Common myeloid progenitor, CD34-positive (primary cell): ENCODE measurements at places on chromosomes 12 and 14.

DNA sequence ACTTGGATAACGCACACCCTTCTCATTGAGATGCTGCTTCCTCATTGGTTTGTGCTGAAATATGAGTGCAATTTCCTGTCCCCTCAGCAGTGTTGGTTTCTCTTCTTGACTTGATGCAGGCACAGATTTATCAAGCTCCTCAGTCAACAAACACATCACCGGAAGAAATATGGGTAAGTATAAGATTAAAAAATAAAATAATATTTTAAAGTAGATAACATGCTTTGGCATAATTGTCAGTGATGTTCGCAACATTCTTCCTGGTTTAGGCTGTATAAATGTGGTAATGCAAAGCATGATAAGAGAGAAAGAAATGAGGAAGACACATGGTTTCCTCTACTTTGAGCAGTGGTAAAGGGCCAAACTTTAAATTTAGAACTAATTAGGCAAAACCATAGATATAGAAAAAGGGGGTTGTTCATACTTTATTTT is at the start of gene GPR65:
Gene GPR65 (plus strand): TSS at position 86 of the 432 bp plus-strand sequence. CDS start 5,713 bp downstream, outside the sequence.
- DNase-seq, result peak; percentile 90

DNA sequence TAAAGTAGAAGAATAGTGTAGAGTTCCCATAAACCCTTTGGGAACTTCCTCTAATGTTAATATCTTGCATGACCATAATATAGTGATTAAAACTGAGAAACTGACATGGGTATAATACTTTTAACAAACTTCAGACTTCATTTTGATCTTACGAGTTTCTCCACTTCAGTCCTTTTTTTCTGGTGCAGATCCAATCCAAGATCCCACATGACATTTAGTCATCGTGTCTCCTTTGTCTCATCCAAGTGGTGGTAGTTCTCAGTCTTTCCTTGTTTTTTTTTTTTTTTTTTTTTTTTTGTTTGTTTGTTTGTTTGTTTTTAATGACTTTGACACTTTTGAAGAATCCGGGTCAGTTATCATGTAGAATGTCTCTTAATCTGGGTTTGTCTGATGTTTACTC is 179.2 kb downstream of the CACNA1C start:
- no peak for DNase-seq

DNA sequence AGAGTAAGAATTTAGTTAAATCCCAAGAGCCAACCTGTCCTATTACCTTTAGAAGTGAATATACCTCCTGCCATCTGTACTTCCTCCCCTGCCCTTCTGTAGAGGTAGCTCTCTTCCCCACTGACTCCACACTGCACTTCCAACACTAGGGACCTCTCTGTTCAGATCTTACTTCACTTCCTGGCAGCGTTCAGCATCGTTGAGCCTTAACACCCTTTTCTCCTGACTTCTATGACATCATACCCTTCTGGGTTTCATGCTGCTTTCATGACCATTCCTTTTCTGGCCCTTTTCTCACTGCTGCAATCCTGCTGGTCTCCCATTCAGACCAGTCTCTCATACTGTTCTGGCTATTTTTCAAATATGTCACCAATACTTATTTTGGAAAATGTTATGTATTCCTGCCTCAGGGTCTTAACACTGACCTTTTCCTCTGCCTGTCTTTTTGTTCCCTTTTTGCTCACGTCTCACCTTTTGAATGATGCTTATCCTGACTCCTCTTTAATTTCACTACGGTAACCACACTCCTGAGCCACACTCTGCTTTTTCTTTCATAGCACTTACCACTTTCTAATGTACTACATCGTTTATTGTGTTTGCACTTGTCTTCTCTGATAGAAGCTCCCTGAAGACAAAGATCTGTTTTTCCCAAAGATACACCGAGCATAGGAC is 67.6 kb downstream of the PLEKHA5 start:
- no peak for DNase-seq

GRCh38 chr14:25011095-25011494 is 38.9 kb downstream of the STXBP6 start:
- no peak for DNase-seq

DNA sequence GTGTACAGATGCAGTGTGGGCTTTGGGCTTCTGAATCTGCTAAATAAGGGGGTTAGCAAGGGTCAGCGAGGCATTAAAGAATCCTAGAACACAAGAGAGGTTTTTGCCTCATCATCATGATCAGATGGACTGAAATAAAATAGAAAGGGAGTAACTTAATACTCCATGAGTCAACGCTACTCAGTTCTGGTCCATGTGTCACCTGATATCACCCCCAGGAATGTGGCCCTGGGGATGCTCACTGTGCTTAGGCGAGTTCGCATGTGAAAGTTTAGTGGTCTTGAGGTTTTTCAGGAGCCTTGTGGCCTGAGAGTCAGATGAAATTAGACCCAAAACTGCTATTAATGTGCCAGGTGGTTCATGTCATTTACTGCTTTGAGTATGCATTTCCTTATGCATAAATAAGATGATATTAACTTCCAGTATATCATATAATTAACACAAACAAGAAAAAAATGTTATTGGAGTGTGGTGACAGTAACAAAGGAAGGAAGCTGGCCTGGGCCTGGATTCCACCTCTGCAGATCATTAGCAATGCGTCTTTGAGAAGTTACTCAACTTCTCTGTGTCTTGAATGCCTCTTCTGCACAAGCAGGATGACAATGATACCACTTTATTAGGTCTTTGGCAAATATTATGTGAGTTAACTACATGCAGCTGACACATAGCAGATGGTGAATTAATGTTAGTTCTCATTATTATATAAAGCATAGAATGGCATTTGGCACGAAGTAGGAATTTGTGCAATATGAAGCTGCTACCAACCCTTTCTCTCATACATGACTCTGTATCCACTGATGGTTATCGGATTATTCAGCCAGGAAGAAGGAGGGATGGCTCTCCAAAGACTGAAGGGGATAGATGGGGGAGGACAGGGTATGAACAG is 1272.6 kb downstream of the AACS start:
- DNase-seq, result no peak

- DNase-seq, result peak; percentile 45
Measured at GRCh38 chr14:60722357-60723115, 1.6 kb downstream of the SIX4 start.

GRCh38 chr12:126349383-126349782 is 1284.1 kb downstream of the AACS start:
- no peak for DNase-seq

DNA sequence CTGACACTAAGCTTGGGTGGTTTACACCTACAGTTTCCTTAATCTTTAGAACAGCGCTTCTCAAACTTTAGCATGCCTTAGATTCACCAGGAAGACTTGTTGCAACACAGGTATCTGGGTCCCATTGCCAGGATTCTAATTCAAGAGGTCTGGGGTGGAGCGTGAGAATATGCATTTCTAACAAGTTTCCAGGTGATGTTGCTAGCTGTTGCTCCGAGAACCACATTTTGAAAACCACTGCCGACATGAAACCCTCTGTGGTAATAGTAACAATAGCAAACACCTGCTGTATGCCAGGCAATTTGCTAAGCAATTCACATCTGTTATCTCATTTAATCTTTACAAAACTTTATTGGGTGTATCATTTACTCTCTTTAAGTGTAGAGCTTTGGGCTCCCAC is 58.6 kb downstream of the TRHDE start:
- no peak for DNase-seq

DNA sequence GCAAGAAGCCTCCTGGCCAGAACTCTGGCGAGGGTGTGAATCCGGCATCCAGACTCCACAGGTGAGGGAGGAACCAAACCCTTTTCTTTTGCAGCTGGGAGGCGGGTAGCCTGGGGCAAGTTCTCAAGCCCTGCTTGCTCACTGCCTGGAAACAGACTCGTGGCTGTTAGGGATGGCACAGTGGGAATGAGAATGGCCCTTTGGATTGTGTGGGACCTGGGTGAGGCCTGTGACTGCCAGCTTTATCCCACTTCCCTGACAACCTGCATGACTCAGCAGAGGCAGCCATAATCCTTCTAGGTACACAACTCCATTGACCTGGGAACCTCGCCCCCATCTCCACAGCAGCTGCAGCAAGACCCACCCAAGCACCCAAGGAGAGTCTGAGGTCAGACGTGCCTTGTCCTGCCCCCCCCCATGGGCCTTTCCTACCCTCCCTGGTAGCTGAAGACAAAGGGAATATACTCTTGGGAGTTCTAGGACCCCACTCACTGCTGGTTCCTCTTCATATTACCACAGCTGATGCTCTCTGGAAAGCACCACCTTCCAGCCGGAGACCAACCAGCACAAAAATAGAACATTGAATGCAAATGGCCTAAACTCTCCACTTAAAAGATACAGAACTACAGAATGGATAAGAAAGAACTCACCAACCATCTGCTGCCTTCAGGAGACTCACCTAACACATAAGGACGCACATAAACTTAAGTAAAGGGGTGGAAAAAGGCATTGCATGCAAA is 5.1 kb upstream of the GPR33 start:
- no peak for DNase-seq
